ENCODE measurements at places on chromosomes 2 and 18.
A peak's percentile ranks its signal among the peaks of the same experiment; 100 is the strongest.

GRCh38 chr18:59712311-59712710 is 15.1 kb upstream of the CCBE1 start:
- no peak for DNase-seq

- DNase-seq: no peak
Observed at GRCh38 chr18:75739682-75740081, 312.2 kb upstream of the SMIM21 start.

GRCh38 chr2:52960881-52961280 is 806.7 kb upstream of the CHAC2 start:
- no peak for DNase-seq

DNA sequence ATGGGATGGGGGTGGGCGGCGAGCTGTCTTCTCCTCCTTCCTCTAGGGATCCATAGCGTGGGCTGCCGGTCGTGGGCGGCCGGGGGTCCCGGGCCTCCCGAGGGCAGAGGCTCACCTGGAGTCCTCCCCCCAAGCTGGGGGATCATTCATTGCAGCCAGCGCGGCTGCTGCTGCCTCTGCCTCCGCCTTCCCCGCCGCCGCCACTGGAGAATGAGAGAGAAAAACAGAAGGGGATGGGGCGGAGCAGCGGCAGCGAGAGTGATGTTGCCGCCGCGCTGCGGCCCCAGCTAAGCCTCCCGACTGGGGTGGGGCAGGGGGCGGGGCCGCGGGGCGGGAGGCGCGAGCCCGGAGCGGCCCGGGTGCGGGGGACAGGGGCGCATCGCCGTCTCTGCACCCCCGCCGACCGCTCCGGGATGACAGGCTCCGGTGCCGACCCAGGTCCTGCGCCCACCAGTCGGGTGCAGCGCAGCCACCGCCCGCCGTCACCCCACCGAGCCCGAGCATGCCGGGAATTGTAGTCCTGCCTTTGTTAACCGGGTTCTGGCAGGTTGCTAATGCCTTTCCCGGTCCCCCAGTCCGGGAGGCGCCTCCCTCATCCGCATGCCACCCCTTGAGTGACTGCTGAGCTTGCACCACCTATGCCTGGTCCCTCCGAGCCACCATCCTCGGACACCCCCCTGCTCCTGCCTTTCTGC is at the start of gene KIF3C:
Gene KIF3C (minus strand): TSS at position 225 of the 695 bp plus-strand sequence. CDS start 580 bp downstream, outside the sequence.
- DNase-seq: peak; percentile 63

- no peak for DNase-seq
Observed at GRCh38 chr18:42730272-42730671, 385.2 kb downstream of the RIT2 start.

DNA sequence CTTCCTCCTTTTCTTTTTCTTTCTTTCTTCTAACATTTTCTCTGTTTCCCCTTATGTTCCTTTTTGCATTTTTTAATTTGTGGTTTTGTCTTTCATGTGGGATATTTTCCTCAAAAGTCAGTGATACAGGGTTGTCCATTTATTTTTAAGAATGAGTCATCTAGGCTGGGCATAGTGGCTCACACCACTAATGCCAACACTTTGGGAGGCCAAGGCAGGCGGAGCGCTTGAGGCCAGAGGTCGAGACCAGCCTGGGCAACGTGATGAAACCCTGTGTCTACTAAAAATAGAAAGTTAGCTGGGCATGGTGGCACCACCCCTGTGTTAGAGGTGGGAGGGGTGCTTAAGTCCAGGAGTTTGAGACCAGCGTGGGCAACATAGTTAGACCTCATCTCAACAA is 35.8 kb downstream of the KATNAL2 start:
- DNase-seq: no peak

GRCh38 chr2:31253356-31254131 is 19.6 kb downstream of the EHD3 start:
- DNase-seq: peak; percentile 10

DNA sequence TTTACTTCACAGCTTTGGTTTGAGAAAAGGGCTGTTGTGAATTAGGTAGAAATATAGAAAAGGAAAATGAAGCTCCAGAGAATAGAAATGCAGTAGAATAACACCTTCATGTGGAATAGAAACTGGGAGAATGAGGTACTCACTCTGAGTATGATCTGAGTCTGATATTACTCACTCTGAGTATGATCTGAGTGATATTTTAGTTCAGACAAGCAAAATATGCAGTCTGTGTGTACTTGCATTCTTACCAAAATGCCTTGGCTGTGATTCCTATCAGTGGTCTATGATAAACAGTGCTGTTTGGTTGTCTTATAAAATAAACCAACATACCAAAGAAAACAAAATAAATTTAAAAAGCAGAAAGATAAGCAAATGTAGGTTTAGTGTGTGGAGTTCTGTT is 487.6 kb downstream of the THSD7B start:
- DNase-seq: no peak
